ENCODE measurements at places on chromosomes 1 and 21.

GRCh38 chr1:19955534-19956170 is 23.8 kb downstream of the PLA2G2A start:
- no peak for DNase-seq

DNA sequence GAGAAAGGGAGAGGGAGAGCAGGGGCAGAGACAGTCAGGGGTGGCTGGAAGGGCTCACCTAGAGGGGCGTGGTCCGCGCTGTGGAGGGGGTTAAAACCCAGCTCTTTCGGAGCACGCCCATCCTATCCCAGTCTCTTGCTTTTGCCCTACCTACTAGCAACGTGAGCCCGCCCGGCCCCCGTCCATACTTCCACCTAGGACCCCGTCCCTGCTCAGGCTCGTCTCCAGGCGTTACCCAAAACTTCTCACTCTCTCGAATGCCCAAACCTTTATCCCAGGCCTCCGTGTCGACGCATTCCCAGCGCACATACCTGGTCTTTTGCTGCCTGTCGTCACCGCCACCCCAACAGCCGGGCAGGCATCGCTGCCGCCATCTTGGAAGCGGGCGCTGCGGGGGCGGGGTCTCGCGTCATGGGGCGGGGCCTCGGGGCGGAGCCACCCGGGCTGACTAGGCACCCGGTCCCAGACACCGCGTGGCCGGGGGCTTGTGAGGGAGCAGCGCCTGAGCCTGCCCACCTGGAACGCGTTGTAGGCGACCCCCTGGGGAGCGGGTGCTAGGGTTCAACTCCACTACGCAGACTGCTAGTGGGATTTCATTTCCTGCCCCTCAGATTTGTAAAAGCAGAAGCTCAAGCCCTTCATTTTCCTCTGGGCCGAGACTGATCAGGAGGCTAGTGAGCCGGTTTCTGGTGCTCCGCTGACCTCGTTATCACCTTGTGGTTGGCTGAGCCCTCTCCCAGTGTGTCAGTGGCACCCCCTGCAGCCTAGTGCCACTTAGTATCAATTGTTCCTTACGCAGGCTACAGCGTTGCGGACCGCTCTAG is at the start of gene B4GALT3:
B4GALT3 (minus strand) TSS at position 396 of the 824 bp plus-strand sequence. CDS start 1,447 bp downstream, outside the sequence.
- no peak for DNase-seq

DNA sequence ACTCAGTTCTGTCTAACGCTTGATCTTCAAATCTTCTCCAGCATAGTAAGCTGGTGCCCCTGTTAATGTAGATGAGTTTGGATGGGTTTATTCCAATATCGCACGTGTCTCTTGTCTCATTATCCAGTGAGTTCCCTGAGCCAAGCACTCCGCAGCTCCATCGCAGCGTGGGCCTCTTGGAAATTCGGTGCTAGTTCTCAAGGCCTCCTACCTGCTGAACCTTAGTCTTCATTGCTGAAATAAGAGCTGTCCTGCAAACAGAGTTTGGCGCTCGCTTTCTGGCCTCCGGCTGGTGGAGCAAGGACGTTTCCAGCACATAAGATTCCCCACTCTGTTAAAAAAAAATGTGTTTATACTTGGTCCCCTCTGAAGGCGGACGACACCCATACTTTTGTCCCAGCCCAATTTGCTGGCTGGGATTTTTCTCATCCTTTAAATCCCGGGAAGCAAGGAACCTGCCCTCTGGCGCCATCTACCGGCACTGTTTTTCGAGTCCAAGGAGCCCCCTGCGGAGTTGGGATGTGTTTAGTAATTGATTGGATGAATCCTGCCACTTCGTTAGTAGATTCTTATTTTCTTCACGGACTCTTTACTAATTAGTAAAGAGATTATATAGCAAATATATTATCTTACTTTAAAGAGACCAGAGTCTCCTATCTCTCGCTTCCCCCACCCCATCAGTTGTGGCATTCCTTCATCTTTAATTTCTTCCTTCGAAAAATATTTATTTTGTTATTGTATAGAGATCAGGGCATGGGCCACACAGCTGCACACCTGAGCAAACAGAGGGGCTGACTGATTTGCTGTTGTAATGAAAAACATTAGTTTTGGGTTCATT is 14.7 kb downstream of the JUN start:
- DNase-seq: no peak

GRCh38 chr1:42282867-42283583 is 52.0 kb downstream of the FOXJ3 start:
- DNase-seq: no peak

DNA sequence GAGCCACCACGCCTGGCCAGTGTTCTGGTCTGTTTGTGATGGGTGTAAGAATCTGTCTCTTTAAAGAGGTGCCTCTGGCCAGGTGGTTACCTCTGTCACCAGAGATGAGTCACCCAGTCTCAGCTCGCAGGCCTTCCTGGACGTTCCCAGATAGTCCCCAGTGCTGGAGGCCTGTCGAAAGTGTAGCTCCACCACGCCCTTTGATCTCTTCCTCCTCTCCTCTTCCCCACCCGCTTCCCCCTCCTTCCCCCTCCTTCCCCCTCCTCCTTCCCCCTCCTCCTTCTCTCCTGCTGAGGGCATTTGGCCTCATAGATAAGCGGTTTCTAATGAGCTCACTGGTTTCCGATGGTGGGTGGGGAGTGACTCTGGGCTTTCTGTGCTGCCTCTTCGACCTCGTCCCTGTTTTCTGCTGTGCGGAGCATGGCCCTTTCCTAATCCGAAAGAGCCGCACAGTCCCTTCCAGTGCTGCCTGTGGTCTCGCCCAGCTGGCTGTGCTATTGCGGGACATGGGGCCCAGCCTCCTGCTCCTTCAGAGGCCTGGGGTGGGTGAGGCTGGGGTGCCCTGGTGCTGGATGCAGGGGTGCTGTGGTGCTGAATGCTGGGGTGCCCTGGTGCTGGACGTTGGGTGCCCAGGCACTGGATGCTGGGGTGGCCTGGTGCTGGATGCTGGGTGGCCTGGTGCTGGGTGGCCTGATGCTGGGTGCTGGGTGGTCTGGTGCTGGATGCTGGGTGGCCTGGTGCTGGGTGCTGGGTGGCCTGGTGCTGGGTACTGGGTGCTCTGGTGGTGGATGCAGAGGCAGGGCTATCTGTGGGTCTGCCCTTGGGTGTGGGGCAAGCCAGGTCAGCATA is 19.2 kb downstream of the AGPAT3 start:
- DNase-seq: no peak

DNA sequence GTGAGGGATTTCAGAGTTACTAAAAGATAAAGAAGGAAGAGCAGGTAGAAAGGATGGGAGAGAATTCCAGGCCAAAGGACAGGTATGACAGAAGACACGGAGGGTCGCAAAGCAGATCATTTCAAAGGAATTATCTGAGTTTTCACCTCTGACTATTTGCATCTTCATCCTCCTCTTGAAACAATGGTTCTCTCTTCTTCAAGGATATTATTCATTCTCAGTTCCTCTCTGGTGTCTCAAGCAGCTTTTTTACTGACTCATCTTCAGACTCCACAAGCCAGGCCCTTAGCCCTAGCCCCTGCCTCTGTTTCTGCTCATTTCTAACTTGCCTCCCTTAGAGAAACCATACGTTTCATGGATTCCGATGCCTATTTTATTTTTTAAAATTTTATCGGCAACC is 15.0 kb downstream of the DDX59 start:
- no peak for DNase-seq

Data from LNCaP clone FGC (cell line).